Left ventricle myocardium superior (tissue), 1 donor: ENCODE measurements at places on chromosomes 3 and 15.

DNA sequence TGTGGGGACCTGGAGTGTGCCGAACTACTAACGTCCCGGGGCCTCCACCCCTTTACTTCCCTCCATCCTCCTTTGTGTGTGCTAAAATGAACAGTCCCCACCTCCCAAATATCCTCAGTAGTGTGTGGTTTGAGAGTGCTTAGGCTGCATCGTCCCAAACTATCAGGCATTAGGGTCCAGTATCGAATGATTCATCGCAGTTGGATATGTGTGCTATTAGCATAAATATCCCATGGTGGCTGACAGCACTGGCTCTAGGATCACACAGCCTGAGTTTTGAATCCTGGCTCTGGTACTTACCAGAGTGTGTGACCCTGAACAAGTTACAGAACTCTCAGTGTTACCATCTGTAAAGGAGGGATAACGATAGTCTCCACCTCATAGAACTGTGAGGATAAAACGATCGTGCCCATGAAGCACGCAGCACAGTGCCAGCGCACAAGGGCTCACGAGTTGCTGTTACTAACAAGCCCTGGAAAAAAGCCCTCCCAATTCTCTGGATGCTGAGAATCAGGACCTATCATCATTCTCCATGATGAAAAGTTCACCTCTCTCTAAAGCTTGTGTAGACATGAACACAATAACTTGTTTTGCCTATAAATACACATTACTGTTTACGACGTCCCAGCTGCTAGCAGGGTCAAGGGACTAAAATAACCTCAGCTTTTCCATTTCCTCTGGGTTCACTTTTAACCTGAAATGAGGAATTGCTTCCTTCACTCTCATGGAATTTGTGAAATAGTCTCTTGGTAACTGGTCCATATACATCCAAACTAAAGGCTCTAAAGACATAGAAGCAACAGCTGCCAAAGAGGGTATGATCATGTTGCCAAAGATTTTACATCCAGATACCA, 51.0 kb downstream of the VGLL4 start:
- no peak for DNase-seq

DNA sequence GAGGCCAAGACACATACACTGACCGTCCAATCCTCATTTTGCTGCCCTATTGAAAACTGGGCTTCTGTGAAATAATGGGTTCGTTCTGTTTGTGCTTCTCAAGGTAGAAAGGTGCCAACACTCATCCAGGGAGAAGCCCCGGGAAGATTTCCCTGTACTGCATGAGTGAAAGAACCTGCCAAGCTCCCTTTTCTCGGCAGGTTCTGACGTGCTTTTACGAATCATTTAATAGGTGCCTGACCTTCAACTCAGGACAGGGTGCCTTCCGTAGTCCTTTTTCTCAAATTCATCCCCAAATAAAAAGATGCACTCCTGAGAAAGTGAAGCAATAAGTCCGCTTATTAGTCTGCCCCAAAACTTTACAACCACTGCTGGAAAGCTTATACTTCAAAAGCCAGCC, 64.2 kb downstream of the B3GNT5 start:
- no peak for DNase-seq

GRCh38 chr3:61875976-61876671, 314.8 kb downstream of the PTPRG start:
- no peak for DNase-seq

DNA sequence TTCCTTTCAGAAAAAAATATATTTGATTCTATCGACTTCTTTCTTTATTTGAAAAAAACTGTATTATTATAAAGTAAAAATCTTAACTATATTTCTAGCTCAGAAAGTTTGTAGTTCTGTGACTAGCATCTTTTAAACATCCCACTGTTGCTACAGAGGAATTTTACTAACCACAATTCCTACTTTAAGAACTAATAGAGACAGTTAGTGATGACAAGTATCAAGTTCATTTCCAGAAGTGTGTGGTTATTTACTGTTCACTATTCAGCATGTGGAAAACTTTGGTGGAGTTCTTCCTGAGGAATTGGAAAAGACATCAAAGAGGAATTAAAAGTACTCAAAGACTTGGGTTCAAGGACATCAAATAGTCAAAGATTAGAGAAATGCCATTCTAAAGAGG, 524.1 kb upstream of the CBLB start:
- DNase-seq = no peak

DNA sequence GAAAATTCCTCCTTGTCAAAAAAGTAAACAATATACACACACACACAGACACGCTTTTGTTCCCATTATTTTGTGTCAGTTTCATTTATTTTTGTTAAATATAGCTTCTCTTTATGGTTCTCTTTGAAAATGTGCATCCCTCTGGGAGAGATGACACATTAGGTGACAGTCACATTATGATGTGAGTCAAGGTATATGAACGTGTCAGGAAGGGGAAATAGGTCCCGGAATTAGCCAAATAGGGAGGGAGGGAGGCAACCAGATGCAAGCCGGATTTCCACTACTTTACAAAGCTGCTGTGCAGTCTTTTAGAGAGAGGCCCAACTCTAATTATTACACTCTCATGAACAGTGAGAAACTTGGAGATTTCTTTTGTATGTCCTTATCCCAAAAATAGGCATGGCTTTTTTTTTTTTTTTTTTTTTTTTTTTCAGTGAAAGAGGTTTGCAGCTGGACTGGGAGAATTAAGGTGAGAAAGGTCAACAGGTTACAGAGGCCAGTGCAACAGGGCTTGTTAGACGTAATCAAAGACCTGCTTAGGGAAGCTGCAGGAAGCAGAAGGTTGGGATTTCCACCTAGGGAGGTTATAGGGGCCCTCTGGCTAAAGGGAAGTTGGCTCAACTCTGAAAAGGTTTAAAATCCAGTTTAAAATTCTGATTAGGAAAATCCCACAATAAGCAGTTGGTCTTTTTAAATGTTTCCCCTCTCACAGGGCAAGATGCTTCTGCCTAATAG, 240.5 kb upstream of the UBE2E1 start:
- DNase-seq = no peak
